WERI-Rb-1 (cell line): ENCODE measurements at places on chromosomes 16 and 17.

- no peak for DNase-seq
These were observed 136.7 kb upstream of the HS3ST2 start for GRCh38 chr16:22677024-22677830.

GRCh38 chr17:73365906-73366623, 54.3 kb upstream of the CDC42EP4 start:
- DNase-seq: peak; percentile 84

GRCh38 chr17:20225162-20226115, 216.3 kb downstream of the SPECC1 start:
- DNase-seq: no peak

- DNase-seq: no peak
These were observed 17.3 kb downstream of the COTL1 start for GRCh38 chr16:84600343-84601229.

DNA sequence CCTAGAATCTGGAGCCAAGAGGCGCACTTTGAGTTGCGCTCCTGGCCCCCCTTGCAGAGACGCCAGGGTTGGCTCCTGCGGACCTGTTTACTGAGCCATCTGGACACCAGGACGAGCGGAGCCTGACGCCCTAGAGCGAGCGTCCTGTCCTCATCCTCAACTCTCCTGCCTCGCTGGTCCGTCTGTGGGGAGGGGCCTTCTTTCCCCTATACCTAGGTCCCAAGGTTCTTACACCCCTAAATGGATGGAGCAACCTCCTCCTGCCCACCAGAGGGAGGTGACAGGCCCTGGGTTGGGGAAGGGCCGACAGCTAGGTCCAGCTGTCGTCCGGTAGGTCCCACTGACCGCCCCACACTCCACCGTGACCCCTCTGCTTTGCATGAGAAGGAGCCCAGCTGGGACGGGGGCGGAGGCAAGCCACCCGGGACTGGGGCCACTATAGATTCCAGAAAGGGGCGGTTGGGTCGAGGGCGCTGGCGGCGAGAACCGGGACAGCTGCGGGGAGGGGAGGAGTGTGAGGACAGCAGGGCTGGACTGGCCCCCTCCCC, 3.1 kb upstream of the LHX1 start:
- no peak for DNase-seq

GRCh38 chr17:55540414-55541091, 29.3 kb upstream of the SMIM36 start:
- no peak for DNase-seq

GRCh38 chr17:37607637-37608331, 1.4 kb downstream of the SYNRG start:
- no peak for DNase-seq

DNA sequence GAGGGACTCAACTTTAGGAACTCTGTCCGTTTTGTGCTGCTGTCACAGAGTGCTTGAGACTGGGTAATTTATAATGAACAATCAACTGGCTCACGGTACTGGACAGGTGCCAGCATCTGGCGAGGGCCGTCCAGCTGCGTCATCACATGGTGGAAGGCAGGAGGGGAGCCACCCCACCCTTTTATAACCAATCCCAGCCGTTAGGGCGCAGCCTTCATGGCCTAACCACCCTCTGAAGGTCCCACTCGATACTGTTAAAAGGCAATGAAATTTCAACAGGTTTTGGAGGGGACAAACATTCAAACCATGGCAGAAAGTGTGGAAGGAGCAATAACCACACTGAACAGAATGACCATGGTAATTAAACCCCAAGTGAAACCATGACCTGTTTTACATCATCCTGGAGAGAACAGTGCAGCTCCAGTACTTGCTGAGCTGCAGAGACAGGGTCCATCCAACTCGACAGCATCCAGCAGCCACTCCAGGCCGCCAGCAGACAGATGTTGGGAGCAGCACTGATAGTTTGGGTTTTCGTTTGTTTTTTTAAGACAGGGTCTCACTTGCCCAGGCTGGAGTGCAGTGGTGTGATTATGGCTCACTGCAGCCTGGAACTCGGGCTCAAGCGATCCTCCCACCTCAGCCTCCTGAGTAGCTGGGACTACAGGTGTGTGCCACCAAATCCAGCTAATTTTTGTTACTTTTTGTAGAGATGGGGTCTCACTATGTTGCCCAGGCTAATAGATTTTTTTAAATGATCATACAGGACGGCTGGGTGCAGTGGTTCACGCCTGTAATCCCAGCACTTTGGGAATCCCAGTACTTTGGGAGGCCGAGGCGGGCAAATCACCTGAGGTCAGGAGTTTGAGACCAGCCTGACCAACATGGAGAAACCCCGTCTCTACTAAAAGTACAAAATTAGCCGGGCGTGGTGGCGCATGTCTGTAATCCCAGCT, 11.0 kb downstream of the CHMP6 start:
- DNase-seq: no peak

- no peak for DNase-seq
These were observed 330.3 kb downstream of the BCAS3 start for GRCh38 chr17:61007980-61008379.

GRCh38 chr16:81616321-81617020, 162.6 kb upstream of the PLCG2 start:
- DNase-seq: no peak

DNA sequence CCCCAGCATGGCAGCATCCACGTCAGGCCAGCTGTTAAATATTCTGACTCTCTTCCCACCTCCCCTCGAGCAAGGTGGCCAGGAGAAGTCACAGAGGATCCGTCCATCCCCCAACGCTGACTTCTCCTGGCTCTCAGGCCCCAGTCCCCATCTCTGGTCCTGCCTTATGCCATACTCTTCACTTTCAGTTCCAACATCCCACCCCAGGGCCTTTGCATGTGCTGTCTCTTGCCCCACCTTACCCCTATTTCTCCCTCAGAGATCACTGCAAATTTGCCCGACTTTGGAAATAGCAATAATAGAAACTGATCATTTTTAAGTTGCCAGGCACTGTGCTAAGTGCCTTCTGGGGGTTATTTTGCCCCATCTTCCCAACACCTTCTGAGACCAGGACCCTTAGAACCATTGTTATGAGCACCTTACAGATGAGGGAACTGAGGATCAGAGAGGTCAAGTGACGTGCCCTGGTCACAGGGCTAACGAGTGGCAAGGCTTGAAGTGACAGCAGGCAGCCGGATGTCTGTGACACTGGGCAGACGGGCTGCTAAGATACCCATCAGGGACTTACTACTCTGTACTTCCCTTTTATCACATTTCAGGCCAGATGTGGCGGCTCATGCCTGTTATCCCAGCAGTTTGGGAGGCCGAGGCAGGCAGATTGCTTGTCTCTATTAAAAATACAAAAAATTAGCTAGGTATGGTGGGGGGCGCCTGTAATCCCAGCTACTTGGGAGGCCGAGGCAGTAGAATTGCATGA, 17.7 kb downstream of the HID1 start:
- DNase-seq: no peak

- DNase-seq: no peak
These were observed 20.9 kb upstream of the CSNK2A2 start for GRCh38 chr16:58218786-58219185.

- DNase-seq: no peak
These were observed 10.4 kb downstream of the NCBP3 start for GRCh38 chr17:3835410-3836229.

DNA sequence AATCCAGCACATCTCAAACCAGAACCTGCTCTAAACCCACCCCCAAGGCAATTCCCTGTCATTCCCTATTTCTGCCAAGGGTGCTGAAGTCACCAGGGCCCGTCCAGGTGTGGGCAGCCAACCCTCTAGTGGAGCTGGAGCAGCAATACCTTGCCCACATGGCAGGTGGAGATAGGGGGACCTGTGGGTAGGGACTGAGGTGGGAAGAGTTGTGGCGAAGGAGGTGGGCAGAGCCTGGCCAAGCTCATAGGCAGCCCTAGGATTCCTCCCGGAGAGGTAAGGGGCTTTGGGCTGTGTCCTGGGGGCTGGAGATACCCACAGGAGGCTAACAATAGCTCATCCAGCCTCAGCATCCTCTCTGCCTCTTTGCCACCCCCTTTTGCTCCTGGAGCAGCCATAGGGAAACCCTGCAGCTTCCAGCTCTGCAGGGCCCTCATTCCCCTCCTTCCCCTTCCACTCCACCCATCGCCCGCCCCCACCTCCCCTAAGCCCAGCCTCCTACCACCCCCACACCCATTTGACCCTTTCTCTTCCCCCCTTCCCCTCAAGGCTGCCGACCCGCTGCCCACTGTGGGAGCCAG, 30.4 kb upstream of the CRHR1 start:
- DNase-seq: no peak

- no peak for DNase-seq
These were observed at the start of gene KRT222 for GRCh38 chr17:40664582-40665333. TSS of gene KRT222 (minus strand) at chr17:40665177. CDS start at chr17:40665099, 78 bp downstream.

DNA sequence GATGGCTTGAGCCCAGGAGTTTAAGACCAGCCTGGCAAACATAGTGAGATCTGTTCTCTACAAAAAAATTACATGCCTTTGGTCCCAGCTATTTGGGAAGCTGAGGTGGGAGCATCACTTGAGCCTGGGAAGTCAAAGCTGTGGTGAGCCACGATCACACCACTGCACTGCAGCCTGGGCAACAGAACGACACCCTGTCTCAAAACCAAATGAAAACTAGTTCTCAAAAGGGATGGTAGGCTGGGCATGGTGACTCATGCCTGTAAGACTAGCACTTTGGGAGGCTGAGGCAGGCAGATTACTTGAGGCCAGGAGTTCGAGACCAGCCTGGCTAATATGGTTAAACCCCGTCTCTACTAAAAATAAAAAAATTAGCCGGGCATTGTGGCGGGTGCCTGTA, 31.1 kb downstream of the PPM1D start:
- no peak for DNase-seq

DNA sequence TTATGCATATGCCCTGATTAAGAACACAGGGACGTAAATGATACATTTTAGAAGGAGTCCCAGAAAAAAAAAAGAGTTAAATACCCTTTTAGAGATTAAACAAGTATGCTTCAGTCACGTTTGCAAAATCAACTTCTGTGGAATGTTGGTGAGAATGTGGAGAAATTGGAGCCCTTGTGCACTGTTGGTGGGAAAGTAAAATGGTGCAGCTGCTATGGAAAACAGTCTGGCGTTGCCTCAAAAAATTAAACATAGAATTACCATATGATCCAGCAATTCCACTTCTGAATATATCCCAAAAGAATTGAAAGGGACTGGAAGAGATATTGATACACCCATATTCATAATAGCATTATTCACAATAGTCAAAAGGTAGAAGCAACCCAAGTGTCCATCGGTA, 26.5 kb downstream of the RHBDL3 start:
- DNase-seq: no peak
